ENCODE measurements at places on chromosomes 11 and 22.

- DNase-seq, result no peak
Measured at GRCh38 chr11:91608677-91609076, 615.9 kb upstream of the FAT3 start.

DNA sequence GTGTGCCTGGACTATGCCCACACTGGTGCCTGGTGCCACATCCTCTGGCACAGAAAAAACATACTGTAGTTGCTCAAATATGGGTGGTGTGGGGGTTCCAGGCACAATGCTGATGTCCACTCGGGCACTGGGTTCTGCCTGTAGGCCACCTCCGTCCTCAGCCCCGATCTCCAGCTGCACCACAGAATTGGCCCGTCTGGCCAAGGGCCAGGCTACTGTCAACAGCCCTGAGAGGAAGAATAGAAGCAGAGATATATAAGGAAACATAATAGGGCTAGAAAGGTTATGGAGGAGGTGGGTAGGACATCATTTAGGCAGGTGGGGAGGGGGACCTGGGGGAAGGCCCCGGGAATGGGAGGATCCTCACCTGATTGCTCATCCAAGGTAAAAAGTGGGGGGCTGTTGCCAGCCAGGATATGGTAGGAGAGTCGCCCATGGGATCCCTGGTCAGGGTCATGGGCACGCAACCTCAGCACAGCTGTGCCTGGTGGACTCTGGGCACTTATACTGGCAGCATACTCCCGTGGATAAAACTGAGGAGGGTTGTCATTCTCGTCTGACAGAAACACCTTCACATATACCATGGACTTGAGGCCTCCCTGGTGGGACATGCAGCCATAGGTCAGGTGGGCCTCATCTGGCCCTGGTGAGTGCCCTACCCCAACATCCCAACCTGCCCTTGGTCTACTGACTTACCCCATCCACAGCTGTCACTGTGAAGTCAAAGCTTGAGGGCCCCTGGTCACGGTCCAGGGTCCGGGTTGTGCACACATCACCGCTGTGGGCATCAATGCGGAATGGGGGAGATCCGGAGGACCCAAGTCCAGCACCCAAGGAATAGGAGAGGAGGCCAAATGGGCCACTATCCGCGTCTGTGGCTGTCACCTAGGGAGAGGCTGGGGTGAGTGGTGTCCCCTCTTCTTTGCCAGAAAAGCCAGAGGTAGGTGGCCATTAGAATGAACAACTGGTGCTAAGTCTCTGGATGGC is 14.5 kb upstream of the TPP1 start:
- no peak for DNase-seq

DNA sequence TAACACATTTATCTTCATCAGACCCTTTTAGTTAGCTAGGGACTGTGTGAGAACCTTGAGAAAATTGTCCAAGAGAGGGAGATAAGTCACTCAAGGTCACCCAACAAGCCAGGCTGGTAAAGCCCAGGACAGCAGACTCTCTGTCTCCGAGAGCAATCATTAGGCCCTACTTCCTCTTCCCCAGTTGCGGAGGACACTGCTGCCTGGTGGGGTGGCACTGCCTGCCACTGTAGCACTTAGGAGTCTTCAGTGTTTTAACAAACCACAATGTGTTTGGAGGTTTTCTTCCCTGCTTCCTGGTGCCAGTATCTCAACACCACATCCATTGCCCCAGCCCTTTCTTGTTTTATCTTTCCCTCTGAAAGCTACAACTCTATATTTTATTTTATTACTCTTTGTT is 132.1 kb upstream of the LDLRAD3 start:
- DNase-seq, result no peak

DNA sequence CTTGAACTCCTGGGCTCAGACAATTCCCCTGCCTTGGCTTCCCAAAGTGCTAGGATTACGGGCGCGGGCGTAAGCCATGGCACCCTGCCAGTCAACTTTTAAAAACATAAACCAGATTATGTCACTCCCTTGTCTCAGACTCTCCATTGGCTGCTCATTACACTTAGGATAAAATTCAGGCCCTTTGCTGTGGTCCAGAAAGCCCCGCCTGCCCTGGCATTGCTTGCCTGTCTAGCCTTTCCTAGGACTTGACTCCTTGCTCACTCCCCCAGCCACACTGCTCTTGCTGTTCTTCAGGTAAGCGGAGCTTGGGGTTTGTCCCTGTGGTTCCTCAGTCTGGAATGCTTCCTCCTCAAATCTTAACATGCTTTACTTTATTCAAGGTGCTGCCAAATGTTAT is 30.5 kb downstream of the DIXDC1 start:
- no peak for DNase-seq

DNA sequence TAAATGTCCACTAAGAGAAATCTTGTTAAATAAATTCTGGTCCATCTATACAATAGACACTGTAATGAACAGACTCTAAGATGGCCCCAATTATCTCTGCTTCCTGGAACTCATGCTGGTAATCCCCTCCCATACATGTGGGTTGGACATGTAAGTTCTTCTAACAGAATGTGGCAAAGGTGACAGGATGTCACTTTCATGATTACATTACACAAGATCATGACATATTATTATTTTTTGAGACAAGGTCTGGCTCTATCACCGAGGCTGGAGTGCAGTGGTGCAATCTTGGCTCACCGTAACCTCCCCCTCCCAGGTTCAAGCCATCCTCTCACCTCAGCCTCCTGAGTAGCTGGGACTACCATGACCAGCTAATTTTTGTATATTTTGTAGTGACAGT is 14.6 kb upstream of the NDUFC2 start:
- DNase-seq, result no peak

DNA sequence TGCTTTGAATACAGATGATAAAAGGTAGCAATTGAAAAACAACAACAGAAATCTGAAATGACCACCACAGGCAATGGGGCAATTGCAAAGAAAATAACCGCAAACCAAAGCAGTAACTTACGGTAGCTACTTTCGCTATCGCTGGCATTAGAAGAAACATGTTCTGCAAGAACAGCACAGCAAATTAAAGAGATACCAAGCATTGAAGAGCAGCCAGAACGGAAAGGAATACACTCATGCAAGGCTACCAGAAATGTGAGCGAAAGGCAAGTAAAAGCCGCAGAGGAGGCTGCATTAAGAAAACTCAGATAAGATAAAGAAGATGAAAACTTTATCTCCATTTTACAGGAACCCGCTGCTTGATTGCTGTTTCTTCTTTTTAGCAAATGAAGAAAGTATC is 194.1 kb upstream of the CCDC90B start:
- DNase-seq, result no peak
